ENCODE measurements at places on chromosomes 11 and 22. TPM values are rescaled to one million over a fixed set of nuclear protein-coding genes. Genes with fewer than 3 reads are reported as not detected.

Gene HEPN1
- total RNA-seq = 0.18 TPM

Gene TH
- total RNA-seq = 0.23 TPM

Gene DNAJB7
- total RNA-seq = not detected

Gene CECR2
- total RNA-seq = 1.2 TPM

- DNase-seq = no peak
Observed at GRCh38 chr11:121474680-121475079, 21.9 kb upstream of the SORL1-AS1 start.

GRCh38 chr11:79428406-79428805 is 12.4 kb downstream of the TENM4 start:
- DNase-seq = no peak

- DNase-seq = peak; percentile 20
Observed at GRCh38 chr11:56841210-56841810, 92.8 kb upstream of the OR9G4 start.

DNA sequence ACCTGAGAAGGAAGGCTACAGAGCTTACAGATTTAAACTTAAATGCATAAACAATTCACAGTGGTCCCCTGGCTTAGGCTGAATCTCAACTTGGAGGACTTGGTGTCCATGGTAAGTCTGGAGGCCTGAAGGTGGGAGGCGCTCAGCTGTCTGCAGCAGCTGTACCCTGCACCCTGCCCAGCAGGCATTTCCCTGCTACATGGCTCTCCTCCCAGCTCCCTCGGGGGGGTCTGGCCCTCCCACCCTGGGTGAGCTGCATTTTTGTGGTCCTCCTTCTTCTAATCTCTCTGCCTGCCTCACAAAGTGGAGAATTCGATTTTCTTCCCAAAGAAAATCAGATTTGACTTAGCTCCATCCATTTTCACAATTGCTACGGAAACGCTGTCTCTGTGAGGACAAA is 273.2 kb downstream of the KIRREL3 start:
- no peak for DNase-seq

- no peak for DNase-seq
Observed at GRCh38 chr11:35626501-35626900, 8.2 kb downstream of the FJX1 start.

GRCh38 chr22:40218723-40219294 is 41.1 kb downstream of the TNRC6B start:
- DNase-seq = no peak

GRCh38 chr11:60912223-60912850 is 1.6 kb upstream of the TMEM109 start:
- no peak for DNase-seq

DNA sequence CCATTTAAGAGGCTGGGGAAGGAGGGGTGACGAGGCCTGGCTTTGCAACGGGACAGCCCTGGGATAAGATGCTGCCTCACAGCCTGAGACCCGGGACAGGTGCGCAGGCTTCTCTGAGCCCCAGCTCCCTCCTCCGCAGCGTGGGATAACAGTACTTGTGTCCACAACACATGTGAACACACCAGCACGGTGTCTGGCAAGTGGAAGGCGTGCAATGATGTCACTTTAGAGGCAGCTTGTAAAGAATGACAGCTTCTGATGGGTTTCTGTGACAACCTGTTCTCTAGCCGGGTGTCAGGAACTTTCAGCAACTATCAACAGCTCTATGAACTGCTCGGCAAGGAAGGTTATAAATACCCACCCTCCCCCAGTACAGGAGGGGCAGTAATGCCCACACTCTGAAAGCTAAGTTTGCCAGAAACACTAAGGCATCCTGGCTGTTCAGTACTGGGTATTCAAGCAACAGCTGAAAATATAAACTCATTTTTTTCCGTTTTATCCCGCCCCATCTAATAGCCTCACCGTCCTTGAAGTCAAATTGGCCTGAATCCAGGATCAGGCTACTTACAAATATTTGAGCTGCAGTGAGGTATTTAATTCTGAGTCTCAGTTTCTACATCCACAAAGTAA is 59.7 kb downstream of the MYH9 start:
- no peak for DNase-seq

Measured in glomerular endothelial cell (primary cell).